Stimulated activated CD4-positive, alpha-beta T cell treated with anti-CD3 and anti-CD28 coated beads, Interleukin-12 subunit alpha, Interleukin-12 subunit beta, amount 100 ng/mL, for 4 hours (primary cell): ENCODE measurements at places on chromosomes 6 and 20.

DNA sequence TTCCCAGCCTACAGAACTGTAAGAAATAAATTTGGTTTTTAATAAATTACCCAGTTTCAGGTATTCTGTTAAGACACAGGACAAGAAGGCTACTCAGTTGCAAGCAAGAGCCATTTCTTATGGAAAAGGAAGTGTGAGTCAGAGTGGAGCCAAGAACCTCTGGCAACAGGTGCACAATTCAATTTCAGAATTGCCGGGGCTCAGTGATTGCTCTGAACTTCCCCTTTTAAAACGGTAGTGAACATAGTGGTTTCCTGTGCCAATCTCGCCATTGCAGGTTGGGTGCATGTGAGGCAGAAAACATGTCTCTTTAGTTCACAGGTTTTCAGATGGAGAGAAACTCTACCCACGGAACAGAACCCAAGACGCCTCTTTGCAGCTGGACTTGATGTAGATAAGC is 16.4 kb downstream of the PIGT start:
- no peak for DNase-seq

GRCh38 chr6:158643836-158644230 is 710 bp downstream of the DYNLT1 start:
- DNase-seq: no peak

- DNase-seq: peak; percentile 7
Measured at GRCh38 chr6:123415844-123416468, 220.8 kb downstream of the TRDN start.

- no peak for DNase-seq
Measured at GRCh38 chr6:34030831-34031624, 114.9 kb downstream of the GRM4 start.

GRCh38 chr20:61638802-61639585 is 386.9 kb downstream of the CDH4 start:
- DNase-seq: no peak

DNA sequence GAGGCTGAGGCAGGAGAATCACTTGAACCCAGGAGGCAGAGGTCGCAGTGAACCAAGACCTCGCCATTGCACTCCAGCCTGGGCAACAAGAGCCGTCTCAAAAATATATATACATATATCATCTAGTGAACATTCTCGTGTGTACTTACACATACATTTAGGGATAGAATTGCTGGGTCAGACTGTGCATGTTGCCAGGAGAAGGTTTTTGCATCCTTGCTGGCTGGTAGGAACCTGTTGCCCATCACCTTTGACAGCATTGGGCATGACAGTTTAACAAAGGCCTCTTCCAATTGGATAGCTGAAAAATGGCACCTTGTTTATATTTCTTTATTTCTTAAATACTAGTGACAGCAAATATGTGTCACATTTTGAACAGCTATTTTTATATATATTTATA is 5.4 kb downstream of the AAR2 start:
- no peak for DNase-seq

GRCh38 chr6:63487103-63487813 is 85.0 kb upstream of the LOC128125822 start:
- DNase-seq: no peak

DNA sequence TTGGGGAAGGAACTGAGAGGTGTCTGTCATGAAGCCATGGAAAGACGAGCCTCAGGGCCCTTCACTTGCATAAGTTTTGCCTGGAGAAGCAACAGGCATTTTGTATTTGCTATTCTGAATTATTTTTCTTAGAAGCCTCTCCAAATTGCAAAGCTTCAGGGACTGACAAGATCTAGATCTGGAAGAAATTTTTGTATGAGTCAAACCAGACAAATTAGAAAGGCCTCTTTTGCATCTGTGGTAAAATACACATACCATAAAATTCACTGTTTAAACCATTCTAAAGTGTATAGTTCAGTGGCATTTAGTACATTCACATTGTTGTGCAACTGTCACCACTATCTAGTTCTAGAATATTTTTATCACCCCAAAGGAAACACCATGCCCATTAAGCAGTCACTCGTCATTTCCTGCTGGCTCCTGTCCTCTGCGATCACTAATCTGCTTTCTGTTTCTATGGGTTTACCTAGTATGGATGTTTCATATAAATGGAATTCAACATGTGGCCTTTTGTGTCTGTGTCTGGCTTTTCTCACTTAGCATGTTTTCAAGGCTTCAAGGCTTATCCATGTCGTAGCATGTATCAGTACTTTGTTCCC is 269.1 kb downstream of the PHF3 start:
- DNase-seq: no peak

DNA sequence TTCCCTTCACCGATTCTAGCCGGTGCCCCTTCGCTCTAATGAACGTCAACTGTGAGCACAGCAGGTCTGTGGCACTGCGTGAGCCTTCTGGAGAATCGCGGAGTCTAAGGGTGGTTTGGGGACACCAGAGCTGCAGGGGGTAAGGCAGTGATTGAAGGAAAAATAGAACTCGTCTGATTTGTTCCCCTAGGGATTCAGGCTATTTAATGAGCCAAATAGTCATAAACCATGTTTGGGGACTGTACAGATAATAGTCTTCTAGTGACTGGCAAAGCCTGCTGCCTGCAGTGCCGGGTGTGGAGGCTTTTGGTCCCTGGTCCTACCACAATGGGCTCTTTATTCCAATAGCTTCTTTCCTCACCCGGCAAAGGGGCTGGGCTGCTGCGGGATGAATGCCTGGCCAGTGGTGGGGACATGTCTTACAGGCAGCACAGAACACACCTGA is 11.1 kb upstream of the NTSR1 start:
- DNase-seq: no peak

GRCh38 chr6:151166180-151166579 is 73.6 kb upstream of the AKAP12 start:
- no peak for DNase-seq

GRCh38 chr20:58312836-58313235 is 3.3 kb downstream of the RAB22A start:
- DNase-seq: no peak

DNA sequence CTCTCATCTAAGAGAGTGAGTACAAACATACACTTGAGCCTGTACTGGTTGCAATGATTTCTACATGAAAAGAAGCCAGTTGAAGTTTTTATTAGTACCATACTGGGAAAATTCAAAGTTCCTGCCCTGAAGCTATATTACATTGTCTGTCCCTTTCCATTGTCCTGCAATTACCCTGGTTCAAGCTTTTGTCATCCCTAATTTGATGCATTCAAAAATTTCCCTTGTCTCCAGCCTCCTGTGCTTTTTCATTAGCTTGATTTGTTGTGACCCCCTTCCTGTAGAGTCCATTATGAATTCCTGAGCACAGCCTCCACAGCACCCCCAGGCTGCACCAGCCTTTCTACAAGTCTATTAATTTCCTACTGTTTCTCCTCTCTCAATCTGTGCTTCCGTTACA is 46.4 kb downstream of the VGLL2 start:
- no peak for DNase-seq

DNA sequence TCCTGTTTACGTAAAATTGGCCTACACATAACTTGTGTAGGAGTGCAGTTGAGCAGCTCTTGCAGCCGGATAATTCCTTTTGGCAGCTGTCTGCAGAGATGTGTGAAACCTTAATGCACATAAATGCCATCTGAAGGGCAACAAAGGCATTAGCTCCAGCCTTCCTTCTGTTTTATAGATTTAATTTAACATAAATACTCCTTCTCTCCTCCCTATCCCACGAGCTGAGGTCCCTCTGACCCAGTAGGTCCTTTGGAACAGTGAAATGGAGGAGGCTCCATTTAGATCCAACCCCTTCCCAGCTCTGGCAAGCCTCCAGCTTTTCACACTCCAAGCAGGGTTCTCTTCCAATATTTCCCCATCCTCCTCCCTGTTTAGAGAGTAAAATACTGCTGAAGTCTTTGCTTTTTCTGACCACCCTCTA is 6.5 kb downstream of the PLEKHG1 start:
- DNase-seq: no peak

DNA sequence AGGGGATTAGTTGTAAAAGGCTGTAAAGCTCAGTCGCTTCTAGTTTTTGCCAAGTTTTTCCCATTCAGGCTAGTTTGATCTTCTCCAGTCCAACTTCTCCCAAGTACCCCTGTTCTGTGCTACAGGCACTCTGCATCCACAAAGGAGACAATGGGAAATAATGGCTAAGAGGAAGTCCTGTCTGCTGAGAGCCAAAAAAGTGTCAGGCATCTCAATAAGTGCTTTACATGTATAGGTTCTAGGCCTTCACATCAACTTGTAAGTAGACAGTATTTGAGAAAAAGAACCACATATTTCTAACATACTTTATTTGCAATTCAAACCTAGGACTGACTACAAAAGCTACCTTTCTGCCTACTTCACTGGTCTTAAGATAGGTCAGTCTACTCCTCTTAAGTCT is 4.9 kb downstream of the HTR1B start:
- no peak for DNase-seq

DNA sequence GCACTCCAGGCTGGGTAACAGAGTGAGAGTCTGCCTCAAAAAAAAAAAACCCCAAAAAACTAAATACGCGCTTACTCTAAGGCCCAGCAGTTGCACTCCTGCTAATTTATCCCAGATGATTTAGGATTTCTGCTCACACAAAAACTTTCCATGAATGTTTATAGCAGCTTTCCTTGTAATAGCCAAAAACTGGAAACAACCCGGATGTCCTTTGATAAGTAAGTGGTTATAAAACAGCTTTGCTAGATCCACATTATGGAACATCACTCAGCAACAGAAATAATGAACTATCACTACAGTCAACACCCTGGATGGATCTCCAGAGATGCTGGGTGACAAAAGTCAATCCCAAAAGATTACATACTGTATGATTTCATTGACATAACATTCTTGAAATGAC is 220.4 kb upstream of the JARID2 start:
- no peak for DNase-seq

GRCh38 chr6:134374491-134375219 is 56.7 kb upstream of the SGK1 start:
- DNase-seq: no peak

DNA sequence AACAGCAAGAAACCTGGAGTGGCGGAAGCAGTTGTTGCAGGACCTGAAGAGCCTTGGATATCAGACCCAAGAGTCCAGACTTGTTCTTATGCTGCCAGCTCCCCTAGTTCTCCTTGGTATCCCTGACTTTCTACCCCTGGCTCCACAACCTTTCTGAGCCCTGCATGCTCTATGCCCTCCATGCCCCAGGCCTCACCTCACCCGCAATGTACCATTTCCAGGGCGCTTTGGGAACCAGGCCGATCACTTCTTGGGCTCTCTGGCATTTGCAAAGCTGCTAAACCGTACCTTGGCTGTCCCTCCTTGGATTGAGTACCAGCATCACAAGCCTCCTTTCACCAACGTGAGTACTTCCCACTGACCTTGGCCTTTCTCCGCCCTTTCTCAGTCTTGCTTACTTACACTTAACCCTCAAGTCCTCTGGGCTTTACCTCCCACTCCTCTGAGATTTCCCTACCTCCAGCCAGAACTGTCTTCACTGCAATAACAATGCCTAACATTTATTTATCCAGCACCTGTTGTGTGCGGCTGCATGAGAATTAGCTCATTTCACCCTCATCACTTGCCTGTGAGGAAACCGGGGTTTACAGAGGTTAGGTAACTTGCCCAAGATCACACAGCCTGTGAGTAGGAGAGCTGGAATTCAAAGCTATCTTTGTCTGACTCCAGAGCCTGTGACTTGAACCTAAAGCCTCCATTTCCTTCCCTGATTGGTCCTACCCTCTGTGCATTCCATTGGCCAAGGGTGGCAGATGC is 2.3 kb downstream of the POFUT1 start:
- DNase-seq: no peak
